ENCODE measurements at places on chromosomes 16 and 17. TPM values are rescaled to one million over a fixed set of nuclear protein-coding genes. Genes with fewer than 3 reads are reported as not detected.

AP1G1 gene
- total RNA-seq, result 69.1 TPM

IGF2BP1 gene
- total RNA-seq, result 0.85 TPM

TBL3 gene
- total RNA-seq, result 46.1 TPM

ZP2 gene
- total RNA-seq, result 0.23 TPM

Measured in dermis blood vessel endothelial cell (primary cell).